ENCODE measurements at places on chromosomes 13 and 19. TPM values are rescaled to one million over a fixed set of nuclear protein-coding genes. Genes with fewer than 3 reads are reported as not detected.

Gene ZBTB32
- polyA plus RNA-seq = not detected

Gene PSMD8
- 400 TPM for polyA plus RNA-seq

Gene LIPE
- 3.2 TPM for polyA plus RNA-seq

Gene BRME1
- 1.8 TPM for polyA plus RNA-seq

- peak; percentile 67 for DNase-seq
Observed at GRCh38 chr19:44356383-44357111, at the start of gene ZNF112. Gene ZNF112 (minus strand): TSS chr19:44356680. CDS start chr19:44340539, 16,141 bp downstream.

DNA sequence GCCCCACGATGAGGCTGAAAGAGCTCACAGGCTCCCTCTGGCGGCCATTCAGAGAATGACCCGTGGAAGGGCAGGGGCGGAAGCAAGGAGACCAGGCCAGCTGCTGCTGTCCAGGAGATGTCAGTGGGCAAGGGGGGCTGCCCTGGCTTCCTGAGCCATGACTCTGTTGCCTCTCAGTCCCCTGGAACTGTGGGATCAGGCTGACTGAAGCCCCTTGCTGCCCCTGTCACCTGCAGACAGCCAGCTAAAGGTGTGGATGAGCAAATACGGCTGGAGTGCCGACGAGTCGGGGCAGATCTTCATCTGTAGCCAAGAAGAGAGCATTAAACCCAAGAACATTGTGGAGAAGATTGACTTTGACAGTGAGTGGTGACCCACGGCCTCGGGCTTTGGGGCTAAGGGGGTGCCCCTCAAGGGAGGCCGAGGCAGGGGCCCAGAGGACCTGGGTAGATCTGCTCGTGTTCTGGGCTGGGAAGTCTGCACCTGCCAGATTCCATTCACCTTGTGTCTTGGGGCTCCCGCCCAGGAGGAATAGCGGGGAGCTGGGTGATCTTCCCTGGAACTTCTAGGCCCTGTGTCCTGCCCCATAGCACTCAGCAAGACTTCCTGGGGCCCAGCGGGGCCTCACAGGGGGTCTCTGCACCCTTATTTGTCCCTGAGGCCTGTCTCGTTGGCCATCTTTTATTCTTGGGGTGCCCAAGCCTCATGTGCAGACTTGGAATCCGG is 12.5 kb upstream of the ACTN4 start:
- peak; percentile 87 for DNase-seq

DNA sequence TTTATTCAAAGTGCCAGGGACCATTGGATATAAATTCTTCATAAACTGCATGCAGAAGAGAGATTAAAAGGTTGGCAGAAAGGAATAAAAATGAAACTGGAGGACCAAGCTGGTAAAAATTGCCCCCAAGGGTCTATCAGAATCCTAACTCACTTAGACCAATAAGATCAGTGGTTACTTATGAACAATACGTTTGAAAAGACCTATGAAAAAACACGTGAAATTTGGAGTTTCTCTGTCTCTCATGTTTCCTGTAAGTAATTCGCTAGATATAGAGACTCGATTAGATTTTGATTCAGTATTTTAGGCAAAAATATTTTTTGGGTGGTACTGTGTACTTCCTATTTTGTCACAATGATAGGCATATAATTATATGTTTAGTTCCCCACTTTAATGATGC is 22.9 kb downstream of the GARRE1 start:
- no peak for DNase-seq

DNA sequence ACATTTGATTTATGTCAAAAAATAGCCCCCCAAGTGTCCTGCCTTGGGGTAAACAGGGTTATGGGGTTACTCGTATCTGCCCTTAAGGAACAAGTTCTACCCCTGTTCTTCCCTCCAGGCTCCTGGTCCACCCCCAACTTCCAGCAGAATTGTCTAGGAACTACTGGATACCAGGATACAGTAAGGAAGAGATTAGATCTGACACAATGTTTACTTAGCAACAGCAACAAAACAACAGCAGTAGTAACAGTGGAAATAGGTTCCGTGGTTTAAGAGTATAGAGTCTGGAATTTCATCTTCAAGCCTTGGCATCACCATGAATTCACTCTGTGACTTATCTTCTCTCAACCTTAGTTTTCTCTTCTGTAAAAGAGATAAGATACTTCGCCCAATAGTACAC is 1.7 kb upstream of the FAM98C start:
- no peak for DNase-seq

DNA sequence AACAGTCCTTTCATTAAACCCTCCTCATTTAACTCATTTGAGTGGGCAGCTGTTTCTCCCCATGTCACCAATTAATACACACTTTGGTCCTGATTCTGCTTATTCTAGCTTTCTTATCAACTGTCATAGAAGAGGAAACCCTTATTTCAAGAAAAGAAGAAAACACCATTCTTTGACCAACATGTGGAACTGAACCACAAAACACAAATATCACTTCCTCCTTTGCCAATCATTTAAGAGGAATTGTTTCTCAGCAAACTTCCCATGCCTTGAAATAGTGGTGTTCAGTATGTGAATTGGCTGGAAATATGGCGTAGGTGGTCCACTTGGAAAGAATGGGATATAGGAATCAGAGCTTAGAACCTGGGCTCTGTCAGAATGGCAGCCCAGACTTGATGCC is 20.4 kb downstream of the MBD3L2B start:
- DNase-seq = no peak

- DNase-seq = no peak
Observed at GRCh38 chr19:55836340-55836739, at the start of gene NLRP4. Gene NLRP4 (plus strand): TSS chr19:55836540. CDS start chr19:55852081, 15,541 bp downstream.

GRCh38 chr19:50290775-50291174 is 38.4 kb downstream of the KCNC3 start:
- DNase-seq = no peak
